ENCODE measurements at places on chromosomes 12 and 14.

DNA sequence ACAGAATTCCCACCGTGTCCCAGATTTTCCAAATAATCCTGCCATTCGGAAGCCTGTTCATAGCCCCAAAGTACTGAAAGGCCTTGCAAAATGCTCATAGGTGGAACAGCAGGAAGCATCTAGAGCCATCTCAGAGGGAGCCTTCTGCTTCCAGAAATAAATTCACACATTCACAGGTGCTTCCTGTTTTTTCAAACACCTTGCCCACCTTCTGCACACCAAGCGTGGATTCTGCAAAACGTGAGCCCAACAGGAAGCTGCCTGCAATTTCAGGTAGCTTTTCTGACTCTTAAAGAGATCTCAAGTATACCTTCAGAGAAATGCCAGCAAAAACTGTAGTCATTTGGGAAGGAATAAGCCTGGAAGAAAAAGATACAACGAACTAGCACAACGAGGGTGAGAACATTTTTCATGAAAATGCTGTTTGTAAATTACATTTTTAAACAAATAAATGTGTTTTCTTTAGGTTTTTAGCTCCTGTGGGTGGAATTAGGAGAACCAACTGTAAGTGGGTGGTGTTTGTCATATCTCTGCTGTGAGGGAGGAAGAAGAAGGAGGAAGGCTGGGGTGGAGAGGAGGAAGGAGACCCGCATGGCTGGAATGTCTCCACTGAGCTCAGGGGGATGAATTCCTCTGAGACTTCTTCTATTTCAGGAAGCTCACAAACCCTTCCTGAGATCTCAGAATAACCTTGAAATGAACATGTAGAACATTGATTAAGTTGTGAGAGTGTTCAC lies at the start of gene IFNG-AS1:
TSS of gene IFNG-AS1 (plus strand) at position 264 of the 737 bp plus-strand sequence.
- no peaks in the 10 kb centered on the region for H3K4me1 ChIP-seq
- DNase-seq: no peak
- no peak within 1 kb of the TSS for H3K27ac ChIP-seq
- peaks cover 6% of the 10 kb centered on the region for H3K27me3 ChIP-seq
- H3K4me3 ChIP-seq: no peak within 1 kb of the TSS

DNA sequence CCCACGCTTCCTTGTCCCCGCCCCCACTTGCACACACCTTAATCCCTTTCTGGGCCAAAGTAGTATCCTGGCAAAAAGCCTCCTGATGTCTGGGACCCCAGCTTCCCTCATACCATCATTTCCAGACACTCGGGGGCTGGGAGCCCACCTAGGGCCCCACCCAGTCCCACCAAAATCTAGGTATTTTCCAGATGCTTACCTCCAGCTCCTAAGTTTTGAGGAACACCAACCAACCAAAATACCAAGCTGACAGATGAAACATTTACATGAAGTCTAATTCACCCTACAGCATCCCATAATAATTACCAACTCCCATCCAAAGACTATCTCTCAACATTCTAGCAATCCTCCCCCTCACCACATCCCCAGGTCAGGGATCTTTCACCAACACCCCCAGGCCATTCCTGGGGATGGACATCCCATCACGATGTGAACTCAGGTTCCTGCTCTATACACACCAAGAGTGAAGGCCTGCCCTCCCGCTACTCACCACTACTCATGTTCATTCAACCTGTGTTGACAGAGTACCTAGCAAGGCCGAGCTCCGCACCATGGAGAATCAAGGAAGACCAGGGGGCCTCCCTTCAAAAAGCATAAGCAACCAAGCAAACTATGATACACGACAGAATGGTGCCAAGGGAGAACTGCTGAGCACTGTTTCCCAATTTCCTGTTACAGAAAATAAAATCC lies 1.6 kb upstream of the CHD4 start:
- H3K27ac ChIP-seq: no peak overlapping the region
- no peak for DNase-seq
- peaks cover 31% of the 10 kb centered on the region for H3K4me1 ChIP-seq
- no peak overlapping the region for H3K4me3 ChIP-seq
- no peaks in the 10 kb centered on the region for H3K27me3 ChIP-seq

DNA sequence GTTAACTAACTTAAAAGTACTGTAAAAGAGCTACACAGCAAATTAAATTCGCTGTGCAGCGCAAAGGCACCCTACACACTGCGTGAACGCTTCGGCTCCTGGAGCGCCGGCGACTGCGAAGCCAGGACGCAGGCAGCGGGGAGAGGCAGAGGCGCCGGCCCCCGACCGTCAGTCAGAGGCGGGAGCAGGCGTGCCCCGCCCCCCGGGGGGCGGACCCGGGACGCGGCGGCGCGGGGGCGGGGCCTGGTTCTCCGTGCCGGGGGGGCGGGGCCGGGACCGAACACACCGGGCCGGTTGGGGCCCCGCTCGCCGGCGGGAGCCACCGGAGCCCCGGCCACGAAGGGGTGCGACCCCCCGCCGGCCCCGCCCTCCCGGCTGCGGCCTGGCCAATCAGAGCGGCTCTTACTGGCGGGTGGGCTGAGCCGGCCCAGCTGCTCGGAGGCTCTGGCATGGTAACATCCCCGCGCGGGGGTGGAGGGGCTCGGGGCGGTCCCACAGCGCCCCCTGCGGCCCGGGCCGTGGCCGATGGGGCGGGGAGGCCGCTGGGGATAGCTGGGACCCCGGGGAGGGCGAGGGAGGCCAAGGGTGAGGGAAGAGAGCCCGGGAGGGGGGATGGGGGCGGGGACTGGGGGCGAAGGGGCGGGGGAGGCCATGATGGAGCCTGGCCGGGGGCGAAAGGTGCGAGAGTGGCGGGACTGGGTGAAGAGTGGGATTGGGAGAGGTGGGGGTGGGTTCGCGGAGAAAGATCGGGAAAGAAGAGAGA lies at the start of gene PRPF40B:
TSS of gene PRPF40B (plus strand) at position 420 of the 763 bp plus-strand sequence. CDS start at position 450, 30 bp downstream.
- peak; percentile 92 for DNase-seq
- H3K4me1 ChIP-seq: peaks cover 29% of the 10 kb centered on the region
- no peaks in the 10 kb centered on the region for H3K36me3 ChIP-seq
- peak within 1 kb of the TSS; percentile 88 for H3K27ac ChIP-seq
- H3K4me3 ChIP-seq: peak within 1 kb of the TSS; percentile 92
- H3K27me3 ChIP-seq: peaks cover 3% of the 10 kb centered on the region

GRCh38 chr12:124906606-124907261 lies 7.7 kb downstream of the UBC start:
- H3K27ac ChIP-seq: peak overlapping the region; percentile 52
- peak; percentile 81 for DNase-seq
- H3K4me1 ChIP-seq: peaks cover 38% of the 10 kb centered on the region
- peaks cover 19% of the 10 kb centered on the region for H3K36me3 ChIP-seq
- peaks cover 11% of the 10 kb centered on the region for H3K27me3 ChIP-seq
- peak overlapping the region; percentile 14 for H3K4me3 ChIP-seq

All from type B pancreatic cell (in vitro differentiated cells).